ENCODE measurements at places on chromosomes 12 and 14. TPM values are rescaled to one million over a fixed set of nuclear protein-coding genes. Genes with fewer than 3 reads are reported as not detected.

DNA sequence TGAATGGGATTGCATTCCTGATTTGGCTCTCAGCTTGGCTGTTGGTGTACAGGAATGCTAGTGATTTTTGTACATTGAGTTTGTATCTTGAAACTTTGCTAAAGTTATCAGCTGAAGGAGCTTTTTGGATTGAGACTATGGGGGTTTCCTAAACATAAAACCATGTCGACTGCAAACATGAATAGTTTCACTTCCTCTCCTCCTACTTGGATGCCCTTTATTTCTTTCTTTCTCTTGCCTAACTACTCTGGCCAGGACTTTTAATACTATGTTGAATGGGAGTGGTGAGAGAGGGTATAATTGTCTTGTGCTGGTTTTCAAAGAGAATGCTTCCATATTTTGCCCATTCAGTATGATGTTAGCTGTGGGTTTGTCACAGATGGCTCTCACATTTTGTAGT is 141.5 kb downstream of the CEP83 start:
- no peaks in the 10 kb centered on the region for H3K36me3 ChIP-seq
- H3K27me3 ChIP-seq: no peaks in the 10 kb centered on the region
- no peak overlapping the region for H3K4me3 ChIP-seq
- no peak for DNase-seq

KRT80 gene
- 84.1 TPM for total RNA-seq

HCAR2 gene
- total RNA-seq: 2.6 TPM

- H3K36me3 ChIP-seq: no peaks in the 10 kb centered on the region
- no peaks in the 10 kb centered on the region for H3K27me3 ChIP-seq
- no peak overlapping the region for H3K4me3 ChIP-seq
These were observed 10.8 kb downstream of the TAOK3 start for GRCh38 chr12:118361889-118362288.

GRCh38 chr12:40058721-40059190 is 47.1 kb downstream of the SLC2A13 start:
- no peaks in the 10 kb centered on the region for H3K36me3 ChIP-seq
- no peaks in the 10 kb centered on the region for H3K27me3 ChIP-seq
- H3K4me3 ChIP-seq: no peak overlapping the region

- DNase-seq: no peak
- no peak overlapping the region for H3K4me3 ChIP-seq
- H3K27me3 ChIP-seq: peaks cover 93% of the 10 kb centered on the region
These were observed 77.3 kb downstream of the NOS1 start for GRCh38 chr12:117284140-117284539.

DNA sequence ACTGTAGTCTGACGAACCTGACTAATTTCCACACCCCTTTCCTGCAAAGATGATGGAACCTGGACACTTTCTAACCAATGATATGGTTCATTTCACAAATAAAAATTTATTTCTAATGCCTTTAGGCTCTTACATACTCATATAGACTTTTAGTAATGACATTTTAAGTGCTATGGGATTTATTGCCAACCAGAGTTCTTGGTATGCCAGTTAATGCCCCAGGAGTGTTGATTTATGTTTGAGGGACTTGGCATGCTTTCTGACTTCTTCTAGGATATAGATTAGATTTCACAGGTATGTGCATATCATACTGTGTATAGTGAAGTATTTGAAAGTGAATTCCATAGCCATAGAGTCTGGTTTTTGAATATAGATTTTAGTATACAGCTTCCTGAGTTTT is 159.5 kb downstream of the CFAP54 start:
- no peaks in the 10 kb centered on the region for H3K27me3 ChIP-seq
- H3K4me1 ChIP-seq: no peaks in the 10 kb centered on the region
- H3K27ac ChIP-seq: no peak overlapping the region

DNA sequence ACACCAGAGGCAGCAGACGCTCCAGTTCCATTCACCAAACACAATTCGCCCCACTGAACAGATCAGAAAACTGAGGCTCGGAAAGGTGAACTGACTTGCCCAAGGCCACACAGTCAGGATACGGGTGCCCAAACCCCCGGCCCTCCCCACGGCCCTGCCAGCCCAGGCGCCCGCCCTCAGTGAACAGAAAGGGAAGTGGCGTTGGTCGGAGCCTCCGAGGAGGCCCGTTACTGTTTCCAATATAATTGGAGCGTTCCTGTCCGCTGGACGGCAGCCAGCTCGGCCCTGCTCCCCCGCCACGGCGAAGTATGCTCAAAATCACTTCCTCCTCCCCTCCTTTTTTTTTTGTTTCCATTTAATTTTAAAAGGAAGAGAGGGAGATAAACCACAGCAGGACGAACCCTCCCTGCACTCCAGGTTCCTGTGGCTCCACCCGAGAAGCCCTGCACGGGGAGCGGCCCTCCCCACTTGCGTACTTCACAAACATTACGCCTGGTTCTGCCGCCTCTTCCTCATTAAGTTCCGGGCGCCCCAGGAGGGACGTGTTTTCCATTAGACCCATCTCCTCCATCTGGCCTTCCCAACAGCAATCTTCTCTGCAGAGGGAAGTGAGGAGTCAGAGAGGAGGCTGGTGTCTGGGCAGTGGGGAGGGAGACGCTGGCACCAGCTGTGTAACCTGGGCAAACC is 61.1 kb downstream of the NCOR2 start:
- no peak for DNase-seq
- peaks cover 32% of the 10 kb centered on the region for H3K4me1 ChIP-seq
- H3K36me3 ChIP-seq: no peaks in the 10 kb centered on the region
- no peak overlapping the region for H3K4me3 ChIP-seq
- no peaks in the 10 kb centered on the region for H3K27me3 ChIP-seq

- H3K4me3 ChIP-seq: peak overlapping the region; percentile 13
- DNase-seq: no peak
- H3K36me3 ChIP-seq: peaks cover 87% of the 10 kb centered on the region
- H3K27me3 ChIP-seq: no peaks in the 10 kb centered on the region
These were observed 10.2 kb downstream of the EID3 start for GRCh38 chr12:104313568-104314241.

GRCh38 chr12:47576289-47576945 is 129.4 kb downstream of the RPAP3 start:
- DNase-seq: no peak
- H3K36me3 ChIP-seq: no peaks in the 10 kb centered on the region
- no peak overlapping the region for H3K27ac ChIP-seq

GPR84 gene
- not detected for total RNA-seq

DNA sequence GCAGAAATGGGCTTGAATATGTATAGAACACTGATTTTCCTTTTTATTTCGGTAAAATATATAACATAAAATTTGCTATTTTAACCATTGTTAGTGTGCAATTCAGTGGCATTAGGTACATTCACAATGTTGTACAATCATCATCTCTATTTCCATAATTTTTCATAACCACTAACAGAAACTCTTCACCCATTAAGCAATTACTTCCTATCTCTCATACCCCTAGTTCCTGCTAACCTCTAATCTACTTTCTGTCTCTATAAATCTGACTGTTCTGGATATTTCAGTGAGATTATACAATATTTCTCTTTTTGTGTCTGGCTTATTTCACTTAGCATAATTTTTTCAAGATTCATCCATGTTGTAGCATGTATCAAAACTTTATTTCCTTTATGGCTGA is 8.9 kb upstream of the RNF212B start:
- no peaks in the 10 kb centered on the region for H3K4me1 ChIP-seq
- no peak overlapping the region for H3K4me3 ChIP-seq
- DNase-seq: no peak

Data from PC-9 (cell line).